Substantia nigra (tissue), 51 donors: ENCODE measurements at places on chromosomes 2 and 18.
A peak's percentile ranks its signal among the peaks of the same experiment; 100 is the strongest.

GRCh38 chr2:238320648-238321281, 447 bp downstream of the TRAF3IP1 start:
- DNase-seq: no peak

DNA sequence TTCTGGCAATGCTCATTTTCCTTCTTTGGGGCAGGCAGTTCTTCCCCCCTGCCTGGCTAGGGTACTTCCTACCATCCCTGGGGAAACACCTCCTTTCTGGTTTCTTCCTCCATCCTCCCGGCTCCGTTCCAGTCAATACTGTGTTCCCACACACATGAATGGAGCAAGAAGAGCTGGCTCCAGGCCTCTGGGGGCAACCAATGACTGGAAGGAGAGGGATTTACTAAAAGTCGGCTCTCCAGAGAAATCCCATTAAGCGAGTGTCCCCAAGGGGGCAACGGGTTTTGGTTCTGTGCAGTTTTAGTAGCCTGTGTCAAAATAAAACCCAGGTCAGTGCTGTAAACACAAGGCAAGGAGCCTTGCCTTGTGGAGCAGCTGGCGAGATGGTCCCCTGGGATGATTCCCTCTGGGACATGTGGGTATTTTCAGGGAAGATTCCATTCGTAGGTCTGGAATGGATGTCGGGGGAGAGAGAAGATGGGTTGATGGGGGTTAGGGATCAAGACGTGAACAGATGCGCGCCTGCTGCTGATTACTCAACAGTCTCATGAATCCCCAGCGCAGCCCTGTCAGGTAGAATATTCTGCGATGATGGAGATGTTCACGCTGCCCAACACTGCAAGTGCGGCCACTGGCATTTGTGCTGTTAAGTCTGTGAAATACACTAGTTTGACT, 32.0 kb downstream of the EMILIN2 start:
- no peak for DNase-seq

- DNase-seq: no peak
These were observed 172.2 kb upstream of the MYO3B start for GRCh38 chr2:170005702-170006101.

GRCh38 chr18:10878703-10879102, 270.7 kb downstream of the PIEZO2 start:
- DNase-seq: no peak

- no peak for DNase-seq
These were observed 141.9 kb upstream of the ID2 start for GRCh38 chr2:8539743-8540551.

DNA sequence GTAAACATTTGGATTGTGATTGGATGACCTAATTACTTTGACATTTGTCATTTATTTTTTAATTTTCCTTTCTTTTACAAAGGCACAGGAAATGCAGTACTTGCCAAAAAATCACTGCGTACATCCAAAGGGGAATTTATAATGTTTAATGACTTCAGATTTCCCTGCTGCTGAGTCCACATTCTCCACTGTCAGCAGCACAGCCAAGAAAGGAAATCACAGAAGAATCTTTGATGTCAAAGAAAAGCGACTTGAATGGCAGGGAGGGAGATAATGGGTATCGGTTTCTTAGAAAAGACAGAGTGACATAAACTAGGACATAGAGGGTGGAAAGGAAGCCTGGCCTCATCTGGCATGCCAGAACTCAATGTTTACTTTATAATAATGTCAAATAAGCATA, 41.4 kb upstream of the COPS8 start:
- DNase-seq: no peak

DNA sequence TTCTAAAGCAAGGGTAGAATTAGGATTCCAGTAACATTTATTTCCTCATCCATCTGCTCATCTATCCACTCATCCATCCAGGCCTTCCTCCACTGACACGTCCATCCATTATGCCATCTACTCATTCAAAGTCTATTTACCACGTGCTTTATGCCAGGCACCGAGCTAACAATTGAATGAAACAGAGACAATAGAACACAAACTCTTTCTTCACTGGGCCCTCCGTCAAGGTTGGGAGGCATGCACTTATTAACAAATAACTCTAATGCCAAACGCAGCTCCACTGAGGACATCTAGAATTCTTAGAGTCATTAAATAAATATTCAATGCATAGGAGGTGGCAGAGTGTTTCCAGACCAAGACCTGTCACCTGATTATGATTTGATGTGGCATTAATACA, 262.7 kb downstream of the CYRIA start:
- no peak for DNase-seq

- no peak for DNase-seq
These were observed 159.7 kb downstream of the SMAD7 start for GRCh38 chr18:48790869-48791635.

- DNase-seq: no peak
These were observed 1144.6 kb upstream of the CDH2 start for GRCh38 chr18:29321561-29321960.

DNA sequence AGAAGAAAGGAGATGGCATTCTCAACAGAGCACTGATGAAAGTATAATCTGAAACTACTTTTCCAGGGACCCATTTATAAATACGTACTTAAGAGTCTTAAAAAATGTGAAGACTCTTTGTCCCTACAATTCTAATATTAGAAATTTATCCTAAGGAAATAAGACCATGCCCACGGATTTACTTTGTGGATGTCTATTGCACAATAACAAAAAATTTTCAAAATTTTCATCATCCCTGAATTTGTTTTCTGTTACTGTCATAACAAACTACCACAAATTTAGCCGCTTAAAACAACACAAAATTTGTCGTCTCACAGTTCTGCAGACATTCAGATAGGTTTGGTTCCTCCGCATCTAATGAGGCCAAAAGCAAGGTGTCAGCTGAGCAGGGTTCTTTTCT, 182.3 kb upstream of the SMAD7 start:
- no peak for DNase-seq

GRCh38 chr2:183019718-183020442, 18.4 kb downstream of the NCKAP1 start:
- DNase-seq: no peak

- DNase-seq: no peak
These were observed 22.5 kb upstream of the TRAPPC8 start for GRCh38 chr18:31965316-31965970.

GRCh38 chr2:170505631-170506275, 209.4 kb upstream of the SP5 start:
- peak; percentile 78 for DNase-seq

DNA sequence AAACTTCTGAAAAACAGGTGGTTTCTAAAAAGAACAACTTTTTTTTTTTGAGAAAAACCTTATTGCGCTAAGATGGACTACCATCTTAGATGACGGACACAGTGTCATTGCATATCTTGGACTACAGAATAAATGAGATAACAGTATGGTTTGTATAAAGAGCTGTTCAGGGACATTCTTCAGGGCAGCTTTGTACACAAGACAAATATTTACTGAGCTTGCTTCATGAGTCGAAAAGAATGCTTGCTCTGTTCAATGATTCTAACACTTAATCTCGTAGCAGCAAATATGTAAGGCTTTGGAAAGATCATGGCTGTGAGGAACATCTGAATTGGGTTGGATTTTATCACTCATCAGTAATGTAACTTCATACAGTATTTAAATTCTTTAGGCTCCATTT, 282.5 kb upstream of the CWC22 start:
- no peak for DNase-seq

GRCh38 chr2:131094463-131095281, 1.4 kb upstream of the FAM168B start:
- no peak for DNase-seq

GRCh38 chr2:25176138-25176537, 7.8 kb upstream of the POMC start:
- DNase-seq: no peak

DNA sequence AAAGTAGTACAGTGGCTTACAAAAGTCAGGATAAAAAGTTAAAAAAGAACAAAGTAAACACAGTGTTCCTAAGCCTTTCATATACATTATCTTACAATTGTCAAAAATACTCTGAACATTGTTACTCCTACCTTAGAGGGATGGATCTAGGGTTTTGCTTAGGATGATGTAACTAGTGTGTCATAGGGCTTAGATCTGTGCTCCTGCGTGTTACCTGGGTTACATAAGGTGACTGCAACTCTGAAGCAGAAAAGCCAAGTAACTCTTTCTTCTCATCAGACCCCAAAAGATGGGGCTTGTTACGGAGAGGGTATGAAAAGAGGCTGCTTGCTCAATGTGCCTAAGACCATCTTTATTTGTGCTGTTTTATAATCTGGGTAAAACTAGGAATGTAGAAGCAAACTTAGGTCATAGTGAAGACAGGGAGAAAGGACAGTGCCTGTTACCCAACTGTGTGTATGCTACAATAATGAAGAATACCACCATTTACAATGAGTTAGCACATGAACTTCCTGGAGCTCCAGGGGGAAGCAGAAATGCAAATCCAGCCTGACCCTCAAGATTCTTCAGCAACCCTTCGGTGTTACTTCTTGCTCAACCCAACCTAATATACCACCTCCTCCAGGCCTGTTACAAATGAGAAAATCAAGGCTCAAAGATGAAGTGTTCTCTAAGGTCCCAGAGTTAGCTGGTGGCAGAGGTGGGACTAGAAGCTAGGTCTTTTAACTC, 42.0 kb upstream of the STK17B start:
- DNase-seq: no peak

GRCh38 chr2:142796161-142796560, 81.3 kb upstream of the KYNU start:
- DNase-seq: no peak

DNA sequence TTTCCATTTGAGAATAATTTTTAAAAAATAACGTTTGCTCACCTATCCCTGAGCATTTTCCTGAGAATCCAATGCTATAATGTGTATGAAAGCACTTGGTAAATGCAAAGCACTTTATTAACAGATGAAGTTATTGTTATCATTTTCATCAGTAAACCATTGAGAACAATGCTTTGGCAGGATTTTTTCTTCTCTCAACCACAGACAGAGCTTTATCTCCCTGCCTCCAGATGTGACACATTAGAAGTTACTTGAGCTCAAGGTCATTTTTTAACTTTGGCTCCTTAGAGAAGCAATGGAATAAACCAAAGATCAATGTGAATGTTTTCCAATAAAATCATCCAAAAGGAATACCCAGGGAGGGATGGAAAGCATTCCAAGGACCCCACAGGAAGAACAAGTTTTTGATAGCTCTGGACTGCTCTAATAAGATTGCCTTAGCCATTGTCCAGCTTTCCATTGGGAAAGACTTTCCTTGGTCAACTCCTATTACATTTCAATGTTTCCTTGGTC, 118.9 kb upstream of the NT5C1B start:
- DNase-seq: no peak

DNA sequence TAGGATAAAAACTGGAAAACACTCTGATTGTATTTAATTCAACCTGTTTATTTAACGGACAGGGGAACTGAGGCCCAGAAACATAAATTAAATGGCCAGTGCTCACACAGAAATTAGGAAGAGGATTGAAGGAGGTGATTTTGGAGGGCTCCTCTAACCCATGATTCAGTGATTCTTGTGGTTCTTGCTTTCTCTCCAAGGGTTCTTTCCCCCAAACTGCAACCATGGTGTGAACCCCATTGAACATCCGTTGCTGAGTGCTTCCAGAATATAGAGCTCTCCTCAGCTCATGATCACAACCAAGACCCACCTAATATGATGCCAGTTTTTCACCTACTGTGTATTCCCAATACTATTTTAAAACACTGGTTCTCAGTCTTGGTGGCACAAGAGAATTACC, 41.4 kb downstream of the BMP10 start:
- DNase-seq: no peak

GRCh38 chr18:6118080-6118479, 222.8 kb upstream of the TMEM200C start:
- DNase-seq: no peak

- DNase-seq: no peak
These were observed 2.3 kb upstream of the MAL start for GRCh38 chr2:95023222-95023597.

GRCh38 chr2:237320801-237321560, 93.0 kb downstream of the COL6A3 start:
- no peak for DNase-seq

GRCh38 chr2:231138699-231139098, 13.9 kb upstream of the HTR2B start:
- DNase-seq: no peak

DNA sequence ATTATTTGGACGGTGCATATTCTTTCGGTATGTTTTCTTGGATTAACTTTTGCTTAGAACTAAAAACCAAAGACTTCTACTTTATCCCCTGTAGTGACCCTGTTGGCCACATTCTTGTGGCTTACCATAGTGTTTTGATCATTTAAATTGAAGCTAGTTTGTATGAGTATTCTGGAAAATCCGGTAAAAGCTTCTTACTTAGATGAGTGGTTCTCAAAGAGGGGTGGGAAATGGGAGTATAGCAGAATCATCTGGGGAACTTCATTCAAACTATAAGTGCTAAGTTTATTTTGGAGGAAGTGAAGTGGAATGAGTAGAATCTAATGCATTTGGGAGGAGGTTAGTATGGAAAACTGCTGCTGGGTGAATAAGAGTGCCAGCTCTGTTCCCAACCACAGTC, 3.8 kb downstream of the PPP1CB start:
- DNase-seq: no peak

DNA sequence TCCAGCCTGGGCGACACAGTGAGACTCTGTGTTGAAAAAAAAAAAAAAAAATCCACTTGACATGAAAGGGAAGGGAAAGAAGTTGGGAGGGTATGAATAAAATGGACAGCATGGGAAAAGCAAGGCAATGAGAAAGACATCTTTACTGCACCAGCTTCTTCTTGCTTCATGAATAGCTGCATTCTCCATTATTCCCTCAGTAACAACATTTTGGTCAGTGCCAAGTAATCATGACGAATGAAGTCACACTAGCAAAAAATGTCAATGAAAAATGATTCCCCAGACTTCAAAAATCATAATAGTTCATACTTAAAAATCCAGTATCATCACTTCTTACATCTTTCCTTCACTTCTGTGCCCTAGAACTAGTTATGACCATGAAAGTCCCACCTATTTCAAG, 30.4 kb downstream of the ADAM17 start:
- DNase-seq: no peak

DNA sequence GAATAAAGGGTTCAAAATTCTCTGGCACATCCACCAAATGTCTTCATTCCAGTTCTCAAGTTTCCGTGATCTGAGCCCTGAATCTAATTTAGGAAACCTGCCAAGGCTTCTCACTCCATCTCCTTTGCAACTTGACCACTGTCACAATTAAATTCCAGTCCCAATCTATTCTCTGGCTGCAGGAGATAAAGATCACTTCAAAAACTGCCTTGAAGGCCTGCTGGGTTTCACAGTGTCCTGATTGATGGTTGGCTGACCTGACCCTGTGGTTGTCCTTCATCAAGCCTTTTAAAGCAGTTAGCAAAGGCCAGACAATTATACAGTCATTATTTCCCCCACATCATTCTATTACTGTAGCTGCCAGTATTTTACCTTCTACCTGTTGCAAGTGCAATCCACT, 60.3 kb upstream of the DNAJC10 start:
- no peak for DNase-seq

- no peak for DNase-seq
These were observed 68.7 kb downstream of the TMEM247 start for GRCh38 chr2:46548103-46548486.

DNA sequence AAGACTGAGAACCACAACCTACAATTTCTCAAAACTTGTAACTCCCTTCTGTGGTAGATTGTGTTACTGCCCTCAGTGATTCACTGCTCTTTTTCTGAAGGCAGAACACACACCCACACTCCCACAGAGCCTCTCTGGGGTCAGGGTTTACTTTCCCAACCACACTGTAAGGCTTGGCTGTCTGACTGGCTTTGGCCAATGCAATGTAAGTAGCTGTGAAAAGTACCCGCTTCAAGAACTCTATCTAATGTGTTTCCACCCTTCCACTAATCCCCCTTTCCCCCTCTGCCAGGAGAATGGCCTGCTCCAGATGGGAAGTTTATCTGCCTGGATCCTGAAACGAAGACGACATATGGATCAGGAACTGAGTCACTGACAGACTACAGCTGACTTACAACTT, 222.7 kb downstream of the CDH2 start:
- DNase-seq: no peak
